Fibroblast of villous mesenchyme (primary cell): ENCODE measurements at places on chromosomes 7 and 10. TPM values are rescaled to one million over a fixed set of nuclear protein-coding genes. Genes with fewer than 3 reads are reported as not detected.

- peak; percentile 70 for DNase-seq
These were observed 8.4 kb downstream of the LAMB1 start for GRCh38 chr7:107994421-107995030.

DNA sequence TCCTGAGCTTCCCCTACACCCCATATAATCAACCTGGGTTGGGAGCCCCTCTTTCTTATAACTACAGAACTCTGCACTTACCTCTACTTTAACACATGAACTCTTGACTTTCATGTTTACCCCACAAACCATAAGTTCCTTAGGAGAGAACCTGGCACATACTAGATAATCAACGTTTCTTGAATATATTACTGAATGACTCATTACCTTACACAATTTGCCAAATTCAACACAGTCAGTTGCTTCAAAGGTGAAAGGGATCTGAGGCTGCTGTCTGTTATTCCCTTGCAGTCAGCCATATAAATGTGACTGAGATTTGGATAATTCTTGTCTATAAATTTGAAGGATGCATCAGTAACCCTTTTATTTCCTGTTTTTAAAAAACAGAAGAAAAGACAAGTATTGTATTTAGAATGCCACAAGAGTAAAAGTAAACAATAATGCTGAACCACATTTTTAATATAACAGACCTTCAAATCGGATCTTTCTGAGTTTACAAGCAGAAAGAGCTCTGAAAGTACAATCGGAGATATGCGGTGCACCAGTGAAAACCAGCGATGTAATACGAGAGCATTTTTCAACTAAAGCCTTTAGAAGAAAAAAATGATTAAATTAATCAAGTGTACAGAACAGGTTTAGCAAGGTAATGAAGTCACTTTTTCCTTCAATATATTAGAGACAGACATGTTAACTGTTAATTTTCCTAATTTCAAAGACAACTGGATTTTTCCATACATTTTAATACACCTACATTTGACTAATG is 29.5 kb upstream of the LRRC17 start:
- peak; percentile 67 for DNase-seq

DNA sequence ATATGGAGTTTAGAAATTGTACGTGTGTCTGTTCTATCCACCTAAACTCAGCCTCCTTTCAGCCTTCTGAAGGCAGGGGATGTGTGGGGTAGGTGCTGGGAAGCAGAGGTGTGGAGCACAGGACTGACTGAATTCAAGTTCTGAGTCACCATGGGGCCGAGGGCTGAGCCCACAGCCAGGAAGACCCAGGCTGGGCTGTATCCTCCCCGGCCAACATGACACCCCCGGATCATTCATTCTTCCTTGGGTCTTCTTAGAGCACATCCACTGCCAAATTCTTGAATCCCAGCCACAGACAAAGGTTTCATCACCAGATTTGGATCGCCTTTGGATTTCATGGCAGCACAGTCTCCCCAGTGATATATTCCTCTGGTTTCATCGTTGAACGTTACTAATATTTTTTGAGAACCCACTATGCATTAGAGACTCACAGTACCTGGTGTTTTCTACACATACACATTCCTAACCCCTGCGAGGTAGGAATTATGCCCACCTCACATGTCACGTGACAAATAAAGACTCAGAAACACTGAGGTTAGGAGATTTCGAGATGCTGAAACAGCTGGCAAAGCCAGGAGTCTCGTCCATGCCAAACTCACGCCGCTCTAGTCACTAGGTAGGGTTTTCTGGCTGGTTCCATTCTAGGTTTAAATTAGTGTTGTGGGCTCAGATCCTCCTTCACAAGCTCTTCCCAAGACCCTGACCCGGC is 26.9 kb downstream of the CCDC3 start:
- DNase-seq = no peak

DNA sequence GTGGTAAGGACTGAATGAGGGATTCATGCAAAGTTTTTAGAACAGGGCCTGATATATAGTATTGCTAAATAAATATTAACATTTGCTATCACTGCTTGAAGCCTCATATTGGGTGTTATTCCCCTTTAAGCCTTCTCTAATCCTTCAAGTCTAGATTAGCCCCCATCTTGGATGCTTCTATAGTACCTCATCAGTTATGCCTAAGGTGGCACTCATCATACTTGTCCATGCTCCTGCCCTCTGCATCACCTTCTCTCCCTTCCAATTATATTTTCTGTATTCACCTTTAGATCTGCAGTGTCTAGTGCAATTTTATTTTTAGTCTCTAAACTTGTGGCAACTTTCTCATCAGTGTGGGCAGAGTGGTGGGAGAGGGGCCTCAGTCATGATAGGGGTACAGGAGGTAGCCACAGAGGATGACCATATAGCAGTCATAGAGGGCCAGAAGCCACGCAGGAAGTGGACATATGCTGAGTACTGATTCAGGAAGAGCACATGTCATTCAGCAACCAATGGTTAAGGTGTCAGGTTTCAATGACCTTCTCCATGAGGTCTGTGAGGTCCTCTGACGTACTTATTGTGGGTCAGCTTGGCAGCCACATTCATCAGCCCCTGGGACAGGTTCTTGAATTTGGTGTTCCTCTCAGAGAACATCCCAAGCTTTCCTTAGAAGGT is 2.5 kb downstream of the ENTPD1 start:
- DNase-seq = no peak

GRCh38 chr10:84522612-84523462 is 194.4 kb downstream of the CCSER2 start:
- DNase-seq = no peak

- DNase-seq = no peak
These were observed 6.5 kb downstream of the SVIL start for GRCh38 chr10:29628311-29628710.

DNA sequence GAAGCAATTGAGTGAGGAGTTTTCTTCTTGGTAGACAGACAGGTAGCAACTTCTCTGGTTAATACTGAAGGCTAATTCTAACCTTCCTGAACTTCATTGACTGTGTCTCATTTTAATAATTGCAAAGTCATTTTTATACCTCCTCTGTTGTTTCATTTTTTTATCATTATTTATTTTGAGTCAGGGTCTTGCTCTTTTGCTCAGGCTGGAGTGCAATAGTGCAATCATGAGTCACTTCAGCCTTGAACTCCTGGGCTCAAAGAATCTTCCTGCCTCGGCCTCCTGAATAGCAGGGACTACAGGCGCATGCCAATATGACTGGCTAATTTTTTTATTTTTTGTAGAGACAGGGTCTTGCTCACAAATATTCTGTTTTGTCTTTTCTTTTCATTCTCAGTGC is 45.4 kb downstream of the APBB1IP start:
- no peak for DNase-seq

GRCh38 chr7:130875901-130876300 is 141.9 kb upstream of the KLF14 start:
- no peak for DNase-seq

Gene RAB18
- 44.1 and 61.7 TPM in 2 replicates for total RNA-seq

Gene SGPL1
- total RNA-seq = 50.9 and 54.4 TPM in 2 replicates

Gene PRKAR2B
- total RNA-seq = 3.9 and 7.1 TPM in 2 replicates

Gene JCAD
- 7.8 and 18.7 TPM in 2 replicates for total RNA-seq

Gene TMEM270
- total RNA-seq = not detected in 2 replicates

Gene FAM221A
- 0.43 and 0.64 TPM in 2 replicates for total RNA-seq

Gene TWIST1
- total RNA-seq = 16.4 and 19.3 TPM in 2 replicates
